Activated CD8-positive, alpha-beta memory T cell treated with anti-CD3 and anti-CD28 coated beads for 48 hours (primary cell): ENCODE measurements at places on chromosomes 3 and 15.
A peak's percentile ranks its signal among the peaks of the same experiment; 100 is the strongest.

DNA sequence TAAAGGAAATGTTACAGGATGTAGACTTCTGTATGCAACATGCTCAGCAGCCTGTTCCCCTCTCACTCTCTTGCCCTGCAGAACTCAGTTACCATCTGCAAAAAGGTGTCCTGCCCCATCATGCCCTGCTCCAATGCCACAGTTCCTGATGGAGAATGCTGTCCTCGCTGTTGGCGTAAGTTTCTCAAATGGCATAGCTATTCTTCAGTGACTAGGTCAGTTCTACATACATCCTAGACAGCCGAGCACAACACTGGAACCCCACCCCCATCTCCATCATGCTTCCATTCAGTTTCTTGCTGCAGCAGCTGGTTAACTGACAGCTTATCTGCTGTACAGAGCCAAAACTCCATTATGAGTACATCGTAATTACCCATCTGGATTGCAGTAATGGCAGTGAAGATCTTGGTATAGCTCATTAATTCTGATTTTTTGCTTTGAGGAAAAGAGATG, 4.5 kb downstream of the THBS1 start:
- DNase-seq: no peak

DNA sequence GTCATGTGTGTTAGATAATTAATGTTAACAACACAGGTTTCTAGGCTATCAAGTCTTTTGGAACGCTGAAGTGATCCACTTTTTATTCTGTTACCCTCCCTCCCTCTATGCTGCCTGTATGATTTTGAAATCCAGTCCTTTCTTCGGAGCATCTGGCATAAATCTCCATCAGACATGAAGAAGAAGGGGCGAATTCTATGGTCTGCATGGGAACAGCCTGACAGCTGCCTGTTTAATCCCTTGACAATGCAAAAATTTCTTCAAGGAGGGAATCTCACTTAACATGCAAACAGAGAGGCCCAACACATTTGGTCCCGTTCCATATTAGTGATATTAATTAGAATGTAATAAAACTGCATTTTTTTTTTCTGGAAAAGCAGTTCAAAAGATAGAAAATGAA, 145.2 kb downstream of the VGLL3 start:
- DNase-seq: no peak

DNA sequence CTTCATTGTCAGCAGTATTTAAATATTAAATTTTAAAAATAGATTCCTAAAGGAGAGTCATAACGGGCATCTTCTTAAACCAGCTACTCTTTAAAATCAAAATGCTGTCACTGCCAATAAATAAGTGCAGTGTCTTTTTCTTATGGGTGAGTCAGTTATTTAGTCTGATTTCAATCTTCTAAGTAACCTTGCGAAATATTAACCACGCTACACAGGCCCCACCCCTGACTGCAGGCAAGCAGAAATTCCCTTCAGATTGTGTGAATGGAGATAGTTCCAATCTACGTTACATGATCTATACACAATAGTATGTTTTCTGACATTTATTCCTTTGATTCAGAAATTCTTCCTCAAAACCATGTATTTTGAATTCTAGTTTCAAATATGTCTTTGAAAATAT, 141.5 kb downstream of the GADL1 start:
- DNase-seq: no peak

DNA sequence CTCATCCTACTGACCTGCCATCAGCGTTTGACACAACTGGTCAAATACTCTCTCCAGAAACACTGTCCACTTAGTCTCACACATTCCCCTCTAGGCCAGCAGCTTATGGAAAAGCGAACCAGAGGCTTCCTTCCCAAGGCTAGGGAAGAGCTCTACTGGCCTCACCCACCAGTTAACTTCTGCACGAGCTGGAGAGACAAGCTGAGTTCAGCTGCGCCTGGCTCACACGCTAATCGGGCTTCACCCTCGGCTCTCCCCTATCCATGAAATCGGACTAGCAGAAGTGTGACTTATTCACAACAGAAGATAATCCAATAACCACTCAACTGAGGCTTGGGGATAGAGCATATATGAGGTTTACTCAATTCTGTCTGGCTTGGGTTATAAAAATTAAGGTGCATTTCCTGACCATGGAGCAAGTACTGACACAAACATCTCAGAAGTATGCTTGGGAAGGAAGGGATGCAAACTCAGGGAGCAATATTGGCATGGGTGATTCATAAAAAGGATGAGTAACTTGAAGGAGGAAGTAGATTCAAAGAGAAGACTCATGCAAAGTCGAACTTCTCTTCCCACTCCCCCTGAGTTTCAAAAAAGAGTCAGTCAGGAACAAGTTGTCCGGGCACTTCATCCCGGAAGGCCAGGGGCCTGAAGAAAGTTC, 73.1 kb downstream of the XXYLT1 start:
- no peak for DNase-seq

DNA sequence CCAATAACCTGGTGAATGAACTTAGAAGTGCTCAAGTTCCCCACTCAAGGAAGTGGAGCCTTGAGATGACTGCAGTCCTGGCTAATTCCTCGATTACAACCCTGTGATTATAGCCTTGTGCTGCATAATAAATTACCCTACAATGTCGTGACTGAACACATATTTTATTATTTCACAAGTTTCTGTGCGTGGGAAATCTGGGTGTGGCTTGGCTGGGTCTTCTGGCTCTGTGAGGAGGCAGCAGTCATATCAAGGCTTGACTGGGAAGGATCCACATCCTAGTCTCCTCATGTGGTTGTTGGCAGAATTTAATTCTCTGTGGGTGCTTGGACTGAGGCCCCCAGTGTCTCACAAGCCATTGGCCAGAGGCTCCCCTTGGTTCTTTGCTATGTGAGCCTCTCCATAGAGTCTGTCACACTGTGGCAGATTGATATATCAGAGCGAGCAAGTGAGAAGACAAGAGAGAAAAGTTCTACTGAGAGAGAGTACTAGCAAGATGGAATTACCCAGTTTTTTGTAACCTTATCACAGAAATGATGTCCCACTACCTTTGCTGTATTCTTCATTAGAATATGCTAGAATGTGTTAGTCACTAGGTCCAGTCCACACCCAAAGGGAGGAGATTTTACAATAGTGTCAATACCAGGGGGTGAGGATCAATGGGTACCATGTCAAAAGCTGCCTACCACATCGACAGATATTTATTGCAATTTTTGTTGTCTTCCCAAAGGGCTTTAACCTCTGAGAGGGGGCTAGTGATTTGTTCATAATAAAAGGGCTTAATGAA, 102.8 kb upstream of the TBC1D5 start:
- no peak for DNase-seq

- no peak for DNase-seq
Observed at GRCh38 chr15:55267401-55268175, 22.0 kb downstream of the RAB27A start.

DNA sequence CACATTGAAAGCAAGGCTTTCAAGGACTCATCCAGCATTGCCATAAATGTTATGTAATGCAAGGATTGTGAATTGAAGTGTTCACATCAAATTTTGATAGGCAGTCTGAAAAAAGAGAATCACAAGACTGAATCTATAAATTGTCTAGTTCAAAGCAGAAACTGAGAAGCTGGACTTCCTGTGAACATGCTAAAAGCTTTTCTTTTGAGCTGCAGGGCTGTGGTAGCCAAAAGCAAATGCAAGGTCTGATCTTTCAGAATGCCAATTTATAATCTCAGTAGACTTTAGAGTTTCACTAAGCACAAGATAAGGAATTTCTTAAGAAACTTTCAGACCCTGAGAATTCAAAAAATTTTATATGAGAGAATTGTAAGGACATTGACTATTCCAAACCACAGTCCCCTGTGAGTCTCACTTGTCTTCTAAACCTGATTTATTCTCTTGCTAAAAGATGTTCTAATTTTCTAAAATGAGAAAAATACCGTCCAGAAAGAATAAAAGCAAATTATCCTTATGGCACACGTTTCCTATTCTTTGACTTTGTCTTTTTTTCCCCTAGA, 1700.3 kb downstream of the OTOL1 start:
- no peak for DNase-seq

DNA sequence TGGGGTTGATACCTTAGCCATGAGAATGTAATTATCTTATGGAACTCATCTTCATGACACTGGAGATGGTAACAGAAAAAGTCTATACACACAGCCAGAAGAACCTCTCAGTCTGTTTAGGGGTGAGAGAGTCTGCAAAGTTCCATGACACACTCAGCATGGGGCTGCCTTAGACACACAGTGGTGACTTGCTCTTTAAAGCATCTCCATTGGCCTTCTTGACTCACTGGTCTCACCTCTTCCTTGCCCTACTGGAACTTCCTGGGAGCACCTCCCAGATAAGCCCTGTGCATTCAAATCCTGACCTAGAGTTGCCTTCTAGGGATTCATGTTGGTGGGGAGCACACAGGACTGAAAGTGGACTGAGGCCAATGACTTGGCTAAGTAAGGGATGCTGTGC, 9.3 kb downstream of the MAGI1 start:
- no peak for DNase-seq

DNA sequence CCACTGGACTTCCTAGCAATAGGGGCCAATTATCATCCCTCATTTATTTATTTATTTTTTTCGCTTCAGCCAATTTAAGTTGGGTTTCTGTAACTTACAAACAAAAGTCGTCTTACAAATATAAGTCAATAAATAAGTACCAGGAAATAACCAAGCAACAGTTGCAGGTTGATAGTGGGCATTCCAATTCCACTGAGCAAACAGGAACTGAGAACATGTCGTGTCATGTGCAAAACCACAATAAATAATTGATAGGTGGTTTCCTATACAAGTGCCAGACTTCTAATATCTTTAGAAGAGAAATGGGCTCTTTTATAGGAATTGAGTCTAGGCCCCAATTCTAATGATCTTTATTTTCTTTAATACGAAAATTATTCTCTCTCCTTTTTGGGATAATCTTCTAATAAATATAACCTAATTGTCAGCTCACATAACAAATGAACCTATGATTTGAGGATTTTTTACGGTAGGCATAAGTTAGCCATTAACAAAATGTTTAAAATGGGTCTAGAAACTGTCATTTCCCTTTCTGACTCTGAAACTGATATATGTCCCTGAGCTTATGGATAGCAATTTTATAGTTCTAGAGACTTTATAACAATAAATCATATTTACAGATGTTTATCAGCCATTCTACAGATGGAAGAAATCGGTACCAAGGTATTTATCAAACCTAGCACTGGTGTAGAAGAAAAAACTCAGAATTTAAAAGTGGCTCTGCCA, 571.8 kb downstream of the FOXP1 start:
- no peak for DNase-seq

GRCh38 chr3:11616551-11616950, 27.2 kb downstream of the VGLL4 start:
- DNase-seq: no peak

DNA sequence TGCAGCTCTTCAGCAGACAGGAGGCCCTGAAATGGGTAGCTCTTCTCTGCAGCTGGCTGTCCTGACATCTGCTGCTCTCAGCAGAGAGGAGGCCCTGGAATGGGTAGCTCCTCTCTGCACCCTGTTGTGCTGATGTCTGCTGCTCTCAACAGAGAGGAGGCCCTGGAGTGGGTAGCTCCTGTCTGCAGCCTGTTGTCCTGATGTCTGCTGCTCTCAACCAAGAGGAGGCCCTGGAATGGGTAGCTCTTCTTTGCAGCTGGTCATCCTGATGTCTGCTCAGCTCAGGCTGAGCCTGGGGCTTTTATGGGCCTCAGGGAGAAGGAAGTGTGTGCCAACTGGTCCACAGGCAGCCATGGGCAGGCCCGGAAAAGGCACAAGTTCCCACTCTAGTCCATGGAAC, 66.6 kb downstream of the PIK3CB start:
- no peak for DNase-seq

- no peak for DNase-seq
Observed at GRCh38 chr3:141231952-141232823, 563 bp downstream of the PXYLP1 start.

DNA sequence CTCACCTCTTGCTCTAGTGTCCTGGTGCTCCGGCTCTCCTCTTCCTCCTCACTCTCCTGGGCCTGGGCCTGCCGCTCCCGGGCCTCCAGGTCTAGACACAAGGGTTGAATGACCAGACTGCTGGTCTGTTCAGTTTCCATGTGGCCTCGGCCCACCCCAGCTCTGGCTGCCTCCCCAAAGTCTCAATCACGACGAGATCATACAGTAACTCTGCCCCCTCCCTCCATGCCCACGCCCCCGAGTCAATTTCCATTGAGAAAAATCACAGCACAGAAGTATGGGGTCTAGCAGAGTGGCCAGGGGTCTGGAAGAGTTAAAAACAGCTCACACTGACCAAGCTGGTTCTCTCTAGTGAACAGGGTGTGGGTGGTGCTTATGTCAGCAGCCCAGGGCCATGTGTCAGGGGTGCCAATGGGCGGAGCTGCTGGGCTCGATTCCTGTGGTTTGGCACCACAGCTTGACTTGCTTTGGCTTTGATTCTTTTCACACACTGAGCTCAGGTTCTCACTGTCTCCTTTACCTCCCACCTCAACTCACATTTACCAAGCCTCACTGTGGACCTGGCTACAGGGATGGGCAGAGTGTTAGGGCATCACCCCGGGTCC, 6.9 kb downstream of the C15orf62 start:
- DNase-seq: no peak

DNA sequence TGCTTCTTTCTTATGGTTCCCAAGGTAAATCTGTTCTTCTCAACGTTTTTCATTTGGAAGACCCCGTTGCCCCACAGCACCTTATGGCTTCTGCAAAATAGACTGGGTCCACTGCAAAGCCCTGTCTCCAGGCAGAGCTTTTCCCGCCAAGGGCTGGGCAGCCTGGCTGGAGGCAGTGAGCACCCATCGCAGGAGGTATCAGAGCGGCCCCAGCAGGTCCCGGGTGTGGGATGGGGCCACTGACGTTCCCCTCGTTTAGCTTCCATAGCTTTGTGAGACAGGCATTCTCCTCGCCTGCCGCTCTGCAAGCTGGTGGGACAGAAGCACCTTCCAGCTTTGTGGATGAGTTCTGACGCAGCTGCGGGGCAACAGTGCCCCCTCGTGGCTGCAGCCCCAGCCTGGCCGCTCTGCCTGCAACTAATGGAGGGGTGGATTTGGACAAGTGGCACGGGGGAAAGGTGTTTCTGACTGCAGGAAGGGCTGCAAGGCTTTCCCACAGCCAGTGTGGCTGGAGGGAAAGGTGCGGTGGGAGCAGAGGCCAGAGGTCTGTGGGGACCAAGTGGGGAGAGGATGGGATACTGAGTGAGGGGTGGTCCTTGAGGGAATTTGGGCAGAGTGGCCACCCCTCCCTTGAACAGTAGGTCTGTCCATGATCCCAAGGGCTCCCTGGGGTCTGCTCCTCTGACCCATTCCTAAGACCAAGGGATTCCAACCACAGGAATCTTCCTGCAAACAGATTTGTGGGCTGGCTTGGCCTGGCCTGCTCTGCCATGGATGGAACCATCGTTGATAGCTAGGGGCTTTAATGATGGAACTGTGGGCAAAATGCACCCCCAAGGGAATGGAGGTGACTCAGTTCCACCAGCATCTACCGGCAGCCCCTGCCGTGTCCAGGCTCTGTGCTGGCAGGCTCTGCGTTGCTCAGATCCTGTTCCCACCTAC, 99.4 kb downstream of the FBLN2 start:
- DNase-seq: peak; percentile 76

DNA sequence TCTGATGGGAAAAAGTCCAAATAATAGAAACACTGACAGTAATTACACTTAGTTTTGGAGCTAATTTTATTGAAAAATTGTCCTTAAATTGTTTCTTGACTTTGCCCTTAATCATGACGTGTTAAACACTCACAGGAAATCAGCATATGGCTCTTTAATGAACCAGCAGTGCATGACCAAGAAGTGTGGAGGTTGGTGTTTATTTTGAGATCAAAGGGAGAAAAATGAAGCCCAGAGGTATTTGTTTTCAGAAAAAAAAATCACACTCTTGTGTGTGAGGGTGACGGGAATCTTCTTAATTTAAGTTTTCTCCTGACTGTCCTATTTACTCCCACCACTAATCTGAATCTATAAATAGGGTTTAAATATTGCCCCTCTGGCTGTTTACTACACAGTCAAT, 28.8 kb upstream of the SYNM start:
- DNase-seq: no peak

- no peak for DNase-seq
Observed at GRCh38 chr15:48647962-48648361, 2.5 kb upstream of the FBN1 start.
